Thoracic aorta (tissue), 2 donors: ENCODE measurements at places on chromosomes 2 and 18. TPM values are rescaled to one million over a fixed set of nuclear protein-coding genes. Genes with fewer than 3 reads are reported as not detected.

The ACKR3 gene
- 68.9 TPM for total RNA-seq

The AGPS gene
- total RNA-seq: 17.5 TPM

The RFTN2 gene
- total RNA-seq: 18.9 TPM

The LRP1B gene
- total RNA-seq: 0.28 TPM

The RPE gene
- total RNA-seq: 84.9 TPM

The CYP26B1 gene
- total RNA-seq: 6.0 TPM

- no peak for DNase-seq
These were observed 16.4 kb downstream of the FARP2 start for GRCh38 chr2:241372361-241372992.

DNA sequence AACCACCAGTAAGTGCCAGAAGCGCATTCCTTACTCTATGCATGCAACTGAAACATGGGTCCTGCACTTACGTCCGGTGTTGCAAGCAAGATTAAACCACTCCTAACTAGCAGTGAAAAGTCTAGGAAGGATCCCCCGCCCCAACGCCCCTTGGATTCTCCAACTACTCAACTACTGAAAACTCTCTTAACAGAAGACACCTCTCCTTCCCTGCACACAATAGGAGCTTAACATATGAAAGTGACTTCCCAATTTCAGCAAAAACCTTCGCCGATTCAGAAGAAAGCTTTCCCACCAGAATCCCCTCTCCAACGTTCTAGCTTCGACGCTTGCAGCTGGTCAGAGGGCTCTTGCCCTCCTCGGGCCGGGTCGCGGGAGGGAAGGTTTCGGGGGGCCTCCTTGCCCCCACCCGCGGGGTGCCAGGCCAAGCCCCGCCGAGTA lies 578 bp downstream of the IWS1 start:
- no peak for DNase-seq

- DNase-seq: no peak
These were observed 47.8 kb downstream of the TRAPPC12 start for GRCh38 chr2:3427272-3427671.

DNA sequence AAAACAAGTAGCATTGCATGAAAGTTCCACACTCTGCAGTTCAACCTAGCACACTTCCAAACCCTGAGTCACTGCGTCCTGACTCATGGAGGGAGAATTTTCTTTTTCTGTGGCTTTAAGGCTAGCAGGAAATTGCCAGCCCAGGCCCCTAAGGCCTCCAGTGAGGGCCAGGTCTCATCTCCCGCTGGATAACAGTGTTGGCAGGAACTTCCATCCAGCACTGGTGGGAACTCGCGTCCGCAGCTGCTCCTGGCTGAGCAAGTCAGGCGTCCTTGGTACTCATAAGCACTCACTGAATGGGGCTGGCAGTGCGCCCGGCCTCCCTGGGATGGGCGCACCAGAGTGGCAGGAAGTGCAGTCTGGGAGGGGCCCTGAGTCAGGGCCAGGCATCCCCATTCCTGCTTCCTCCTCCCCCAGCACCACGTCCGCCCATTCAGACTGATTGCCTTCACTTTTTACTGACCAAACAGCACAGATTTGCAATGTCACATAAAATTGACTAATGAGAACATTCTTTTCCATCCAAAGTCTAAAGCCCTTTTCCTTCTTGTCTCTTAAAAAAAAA lies 14.3 kb downstream of the MALL start:
- DNase-seq: peak; percentile 97

DNA sequence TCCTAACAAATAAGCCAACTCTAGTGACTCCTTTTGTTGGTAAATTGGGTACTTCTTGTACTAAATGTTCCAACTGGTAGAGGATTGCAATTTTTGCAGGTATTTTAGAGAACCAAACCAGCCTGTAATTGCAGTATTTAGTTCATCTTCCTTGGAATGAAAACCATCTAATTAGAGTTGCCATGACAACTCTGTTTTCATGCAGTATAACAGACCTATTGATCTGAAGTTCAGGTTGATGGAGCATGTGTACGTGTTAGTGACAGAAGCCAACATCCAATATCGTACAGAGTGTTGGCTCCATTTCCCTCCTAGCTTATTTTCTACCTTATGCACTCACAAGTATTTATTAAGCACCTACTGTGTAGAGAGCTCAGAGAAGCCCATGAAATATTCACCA lies 176.3 kb upstream of the FOSL2 start:
- no peak for DNase-seq

DNA sequence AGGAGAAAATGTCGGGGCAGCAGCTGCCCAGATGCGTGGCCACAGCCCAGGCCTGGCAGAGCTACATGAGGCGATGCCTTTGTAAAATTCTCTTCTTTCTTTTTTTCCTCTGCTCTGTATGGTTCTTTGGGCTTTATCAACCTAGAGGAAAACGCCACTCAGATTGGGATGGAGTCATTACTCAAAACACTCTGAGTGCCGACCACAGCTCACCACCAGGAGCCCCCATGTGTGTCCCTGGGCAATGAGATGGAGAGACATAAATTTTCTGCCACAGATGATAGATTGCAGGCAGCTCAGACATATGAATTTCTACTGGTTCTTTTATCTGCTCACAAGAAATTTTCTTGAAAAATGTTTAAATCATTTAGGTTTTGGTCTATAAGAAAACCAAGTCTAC lies 56.0 kb downstream of the PARD6G start:
- DNase-seq: no peak

DNA sequence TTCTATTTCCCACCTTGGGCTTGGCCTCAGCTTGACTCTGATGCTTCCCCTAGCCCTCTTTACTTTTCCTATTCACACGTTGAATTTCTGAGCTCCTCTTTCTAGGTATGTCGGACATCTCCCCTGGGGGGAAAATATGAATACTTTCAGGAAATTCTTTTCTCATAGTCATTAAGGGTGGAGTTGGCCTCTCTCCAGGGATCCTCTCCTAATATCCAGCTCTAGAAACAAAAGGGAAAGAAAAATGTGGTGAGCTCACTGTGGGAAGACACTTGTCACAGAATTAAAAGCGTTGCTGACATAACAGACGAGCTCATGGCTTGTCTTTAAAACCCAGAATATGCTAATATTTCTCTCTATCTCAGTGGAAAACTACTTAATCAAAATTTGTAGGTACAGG lies 132.7 kb upstream of the MEX3C start:
- DNase-seq: no peak

GRCh38 chr2:160140471-160140870 lies 59.6 kb downstream of the ITGB6 start:
- DNase-seq: no peak
